EH (cell line): ENCODE measurements at places on chromosomes 12 and 14.
A peak's percentile ranks its signal among the peaks of the same experiment; 100 is the strongest.

GRCh38 chr12:124053851-124054250, 80.8 kb downstream of the ZNF664 start:
- peak; percentile 79 for DNase-seq

GRCh38 chr12:46360370-46360769, 12.2 kb downstream of the SLC38A2 start:
- DNase-seq: no peak

DNA sequence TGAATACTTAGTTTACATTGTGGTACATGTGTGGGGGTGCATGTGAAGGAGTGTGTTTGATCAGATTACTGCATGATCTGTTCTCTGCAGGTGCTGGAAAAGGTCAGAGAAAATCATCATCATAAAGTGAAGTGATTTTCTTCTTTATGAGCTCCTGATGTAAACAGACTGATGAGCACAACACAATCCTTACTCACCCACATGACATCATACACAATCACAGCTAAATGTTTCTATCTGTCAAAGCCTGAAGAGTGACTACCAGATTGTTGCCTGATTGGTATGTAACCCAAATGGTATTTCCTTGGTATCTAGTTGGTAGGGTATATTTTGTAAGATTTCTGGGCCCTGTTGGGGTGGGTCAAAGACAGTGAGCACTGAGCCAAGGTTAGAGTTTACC, 270.8 kb downstream of the FOXG1 start:
- peak; percentile 52 for DNase-seq

DNA sequence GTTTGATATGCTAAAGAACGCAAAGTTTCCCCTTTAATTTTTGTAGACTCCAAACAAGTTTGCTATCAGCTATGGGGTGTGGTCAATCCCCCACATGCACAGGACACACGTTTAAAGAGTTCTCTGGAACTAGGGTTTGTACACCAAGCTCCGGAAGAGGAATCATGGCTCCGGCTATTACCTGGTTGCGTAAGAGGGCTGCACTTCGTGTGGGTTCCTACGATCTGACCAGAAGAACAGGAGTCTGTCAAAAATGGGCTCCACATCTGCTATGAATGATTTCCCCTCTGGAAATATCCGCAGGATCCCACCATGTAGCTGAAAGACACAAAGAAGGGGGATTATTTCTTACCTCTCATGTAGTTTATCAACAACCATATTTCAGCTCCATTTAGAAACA, 22.0 kb downstream of the EGLN3 start:
- DNase-seq: no peak

- DNase-seq: no peak
These were observed 385.8 kb downstream of the FLRT2 start for GRCh38 chr14:85915711-85916110.

DNA sequence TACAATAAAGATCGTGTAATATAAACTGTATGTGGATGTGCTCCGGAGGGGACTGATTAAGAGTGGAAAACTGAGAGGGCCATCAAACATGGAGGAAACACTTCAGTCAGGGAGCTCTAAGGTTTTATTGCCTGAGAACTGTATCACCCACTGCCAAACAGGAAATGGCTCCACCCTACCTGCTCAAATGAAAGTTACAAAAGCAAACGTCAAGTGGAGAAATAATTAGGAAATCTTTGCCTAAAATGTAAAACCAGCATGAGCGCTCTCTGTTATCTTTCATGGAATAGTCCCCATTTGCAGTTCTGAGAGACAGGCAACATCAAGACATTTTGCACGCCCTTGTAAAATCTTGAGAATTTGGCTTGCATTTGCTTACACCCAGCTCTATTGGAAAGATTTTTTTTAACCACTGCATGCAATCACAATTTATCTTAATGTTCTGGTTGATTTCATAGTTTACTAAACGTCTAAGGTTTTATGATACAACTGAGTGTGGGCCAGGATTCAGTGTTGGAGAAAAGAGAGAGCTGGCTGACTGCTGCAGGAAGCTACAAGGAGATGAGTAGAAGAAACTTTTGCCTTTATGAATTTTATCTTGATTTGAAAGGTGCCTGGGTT, 344.0 kb upstream of the PRICKLE1 start:
- DNase-seq: no peak

DNA sequence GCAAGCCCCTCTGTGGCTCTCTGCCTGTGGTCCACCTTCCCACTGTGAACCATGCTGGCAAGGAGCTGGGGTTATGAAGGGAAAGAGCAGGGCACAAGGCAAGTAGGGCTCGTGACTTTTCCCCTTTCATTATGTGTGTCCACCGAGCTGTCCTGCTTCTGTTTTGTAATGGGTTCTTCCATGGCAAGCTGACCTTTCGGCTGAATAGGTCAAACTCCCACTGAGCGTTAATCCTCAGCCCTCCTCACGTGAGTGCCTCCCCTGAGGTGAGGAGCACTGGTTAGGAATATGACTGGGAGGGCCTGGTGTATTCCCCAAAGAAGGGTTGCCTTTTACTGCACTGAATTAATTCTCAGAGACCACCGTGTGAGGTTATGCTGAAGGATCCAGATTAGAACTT, 424.3 kb downstream of the NPAS3 start:
- DNase-seq: no peak

DNA sequence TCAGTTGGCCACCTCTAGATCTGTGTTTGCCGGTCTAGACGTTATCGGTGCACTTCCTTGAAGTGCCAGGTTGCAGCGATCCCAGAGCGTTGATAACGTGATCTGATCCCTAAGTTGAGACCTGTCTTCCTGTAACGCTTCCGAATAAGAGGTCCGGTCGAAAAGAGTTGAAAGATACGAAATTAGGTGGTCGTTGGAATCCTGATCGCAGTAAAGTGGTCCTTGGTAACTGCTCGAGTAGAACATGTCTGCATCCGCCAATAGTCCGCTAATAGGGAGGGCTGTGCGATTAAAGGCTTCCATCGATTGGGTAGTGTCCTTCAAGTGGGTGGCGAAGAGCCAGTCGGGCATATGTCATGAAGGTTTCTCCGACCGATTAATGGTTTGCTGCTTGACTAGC, 2.7 kb downstream of the SRSF5 start:
- DNase-seq: no peak

DNA sequence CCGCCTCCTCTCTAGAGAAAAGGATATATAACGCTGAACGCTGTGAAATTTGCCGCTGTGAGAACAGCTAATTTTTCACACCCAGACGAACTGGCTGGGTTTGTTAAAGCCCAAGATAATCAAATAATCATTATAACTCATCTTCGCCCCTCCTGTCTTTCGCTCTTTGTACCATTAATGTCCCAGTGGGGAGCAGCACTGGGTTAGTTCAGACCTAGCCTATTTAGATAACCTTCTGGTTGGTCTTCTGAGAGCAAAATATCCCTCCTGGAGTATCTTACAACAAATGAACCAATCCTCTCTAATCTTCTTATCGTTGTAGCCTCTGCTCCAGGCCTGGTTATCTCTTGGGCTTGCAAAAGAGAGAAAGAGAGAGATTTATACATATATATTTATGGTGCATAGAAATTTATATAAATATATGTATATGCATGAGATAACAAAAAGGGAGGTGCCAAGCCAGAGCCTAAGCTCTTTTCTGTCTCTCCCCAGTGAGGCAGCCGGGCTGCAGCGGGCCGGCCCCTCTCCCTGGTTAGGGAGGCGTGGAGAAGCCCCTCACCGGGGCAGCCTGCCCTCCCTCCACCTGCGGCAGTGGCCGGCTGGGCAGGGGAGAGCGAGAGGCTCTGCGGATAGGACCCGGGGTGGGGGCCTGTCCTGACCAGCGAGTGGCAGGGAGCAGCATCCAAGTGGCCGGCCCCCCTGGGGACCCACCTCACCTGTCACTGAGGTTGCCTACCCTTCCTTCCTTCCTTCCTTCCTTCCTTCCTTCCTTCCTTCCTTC, 202.0 kb upstream of the LHX5 start:
- DNase-seq: no peak

GRCh38 chr14:49512147-49512551, 74.0 kb downstream of the RPS29 start:
- peak; percentile 78 for DNase-seq

DNA sequence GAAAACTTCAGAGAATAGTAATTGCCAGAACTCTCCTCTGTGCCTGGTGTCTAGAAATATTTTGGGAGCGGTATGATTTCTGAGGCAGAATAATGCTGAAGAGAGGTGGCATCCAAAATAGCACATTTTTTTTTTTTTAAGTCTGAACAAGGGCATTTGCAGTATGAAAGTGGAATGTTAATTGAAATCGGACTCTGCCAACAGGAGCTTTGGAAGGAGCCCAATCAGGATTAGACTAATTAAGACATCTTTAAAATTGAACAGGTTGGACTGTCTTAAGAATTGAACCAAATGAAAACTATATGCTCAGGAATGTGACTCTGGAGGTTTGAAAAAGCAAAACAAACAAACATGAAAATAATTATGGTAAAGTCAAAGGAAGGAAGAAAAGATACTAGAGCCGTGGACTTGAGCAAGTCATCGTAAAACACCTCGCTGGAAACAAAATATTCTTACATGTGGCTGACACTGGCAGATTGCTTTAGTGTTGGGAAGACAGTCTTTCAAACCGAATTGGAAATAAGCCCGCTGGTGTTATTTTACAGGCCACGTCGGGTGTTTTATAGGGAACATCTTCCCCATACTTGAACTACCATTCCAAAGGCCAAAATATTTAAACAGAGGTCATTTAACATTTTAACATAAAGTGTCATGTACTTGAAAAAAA, 436.3 kb downstream of the VRK1 start:
- no peak for DNase-seq

DNA sequence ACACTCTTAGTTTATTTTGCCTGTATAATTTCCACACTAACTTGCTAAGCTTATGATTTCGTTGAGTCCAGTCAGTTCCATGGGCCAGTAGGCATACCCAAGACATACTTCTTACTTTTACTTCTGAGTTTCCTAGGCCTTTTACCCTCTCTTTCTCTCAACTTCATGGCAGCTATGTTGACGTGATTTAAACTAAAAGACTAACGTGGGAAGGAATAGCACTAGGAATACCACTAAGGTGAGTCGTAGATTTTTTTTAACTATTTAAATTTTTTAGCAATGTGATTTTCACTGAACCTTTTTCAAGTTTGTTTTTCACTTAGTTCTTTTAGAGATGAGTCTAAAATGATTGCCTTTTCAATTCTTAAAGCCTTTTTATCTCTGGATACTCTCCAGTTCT, 793.5 kb upstream of the NOVA1 start:
- no peak for DNase-seq

GRCh38 chr12:88706286-88706685, 126.0 kb upstream of the KITLG start:
- no peak for DNase-seq

DNA sequence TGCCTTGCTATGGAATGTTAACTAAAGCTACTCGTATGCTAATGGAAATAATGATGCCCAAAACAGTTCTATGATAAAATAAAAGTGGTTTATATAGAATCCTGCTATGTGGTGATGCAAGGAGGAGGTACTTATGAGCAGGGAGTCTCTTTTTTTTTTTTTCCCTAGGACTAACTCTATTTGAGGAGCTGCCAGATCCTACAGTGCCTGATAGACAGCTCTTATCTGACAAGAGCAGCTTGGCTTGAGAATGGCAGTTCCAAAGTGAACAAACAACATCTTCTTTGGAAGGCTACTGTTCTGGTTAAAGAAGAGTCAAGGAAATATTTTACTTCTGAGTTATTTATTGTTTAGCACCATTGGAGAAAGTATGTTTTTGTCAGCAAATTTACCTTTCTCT, 10.2 kb upstream of the ACSM4 start:
- no peak for DNase-seq

- peak; percentile 19 for DNase-seq
These were observed 26.4 kb upstream of the SLC7A8 start for GRCh38 chr14:23209651-23210423.

GRCh38 chr12:77916276-77916675, 85.6 kb downstream of the NAV3 start:
- no peak for DNase-seq

DNA sequence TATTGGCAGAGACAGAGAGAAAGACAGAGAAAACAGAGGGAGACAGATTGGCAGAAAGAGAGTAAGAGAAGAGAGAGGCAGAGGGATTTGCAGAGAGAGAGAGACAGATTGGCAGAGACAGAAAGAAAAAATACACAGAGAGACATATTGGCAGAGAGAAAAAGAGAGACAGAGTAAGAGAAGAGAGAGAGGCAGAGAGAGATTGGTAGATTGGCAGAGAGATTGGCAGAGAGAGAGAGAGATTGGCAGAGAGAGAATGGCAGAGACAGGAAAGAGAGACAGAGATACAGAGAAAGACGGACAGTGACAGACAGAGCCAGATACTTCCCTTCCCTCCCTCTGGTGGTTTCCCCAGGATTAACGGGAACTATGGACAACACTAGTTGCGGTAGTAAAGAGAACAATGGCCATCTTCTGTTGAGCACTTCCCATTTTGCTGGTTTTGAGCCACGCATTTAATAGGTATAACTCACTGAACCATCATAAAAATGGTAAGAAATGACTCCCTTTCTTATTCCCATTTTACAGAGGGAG, 2.6 kb upstream of the NOS1 start:
- no peak for DNase-seq

DNA sequence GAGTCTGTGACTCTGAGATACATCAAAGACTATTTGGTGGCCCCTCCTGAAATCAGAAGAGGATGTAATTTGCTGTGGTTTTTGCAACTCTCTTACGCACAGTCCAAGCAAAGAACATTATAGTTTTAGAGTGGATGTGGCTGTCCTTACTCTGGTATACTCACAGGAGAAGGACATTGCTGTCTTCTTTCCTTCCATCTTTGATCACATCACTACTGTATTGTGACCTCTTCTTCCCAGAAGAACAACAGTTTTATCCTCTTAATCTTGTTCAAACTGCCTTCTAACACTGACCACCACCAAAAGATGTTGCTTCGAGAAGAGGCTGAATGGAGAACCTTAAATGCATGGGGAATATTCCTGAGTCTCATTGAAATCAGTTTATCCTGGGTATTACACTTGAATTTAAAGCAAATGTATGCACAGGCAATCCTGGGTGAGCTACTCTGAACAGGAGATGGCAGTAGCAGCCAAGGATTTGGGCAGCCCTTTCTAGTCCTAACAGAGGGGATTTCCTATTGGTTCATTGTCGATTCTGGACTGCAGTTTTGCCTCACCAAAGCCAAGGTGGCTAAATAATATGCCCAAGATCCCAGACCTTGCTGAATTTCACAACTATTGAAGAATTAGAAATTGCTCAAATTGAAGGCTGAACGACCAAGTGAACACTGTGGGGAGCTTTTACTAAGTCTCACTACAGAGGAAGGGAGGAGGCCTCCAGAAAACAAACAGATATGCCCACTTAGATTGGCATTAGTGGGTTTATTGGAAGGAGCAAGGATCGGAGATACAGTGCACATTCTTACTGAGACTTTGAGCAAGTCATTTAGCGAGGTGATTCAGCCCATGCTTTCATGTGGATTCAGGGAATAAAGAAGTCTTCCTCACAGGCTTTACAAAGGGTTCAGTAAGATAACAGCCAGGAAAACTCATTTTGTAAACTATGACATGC, 282.8 kb downstream of the PAWR start:
- DNase-seq: peak; percentile 90

DNA sequence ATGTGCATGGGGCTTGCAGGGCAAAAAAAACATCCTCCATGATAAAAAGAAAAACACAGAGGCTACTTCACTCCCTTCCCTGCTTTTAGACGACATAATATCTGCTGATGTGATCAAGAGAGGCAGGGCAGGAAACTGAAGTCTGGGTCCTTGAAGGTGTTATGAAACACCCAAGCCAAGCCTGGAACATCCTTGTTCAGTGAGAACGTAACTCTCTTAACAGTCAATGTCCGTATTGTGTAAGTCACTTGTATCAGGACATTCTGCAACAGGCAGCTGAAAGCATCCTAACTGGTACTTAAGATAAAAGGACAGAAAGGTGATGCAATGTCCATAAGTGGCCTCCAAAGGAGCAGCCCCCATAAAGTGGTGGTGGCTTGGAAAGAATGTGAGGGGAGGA, 20.0 kb downstream of the KCNK10 start:
- DNase-seq: no peak
